GM12878 (cell line): ENCODE measurements at places on chromosomes 1 and 21. TPM values are rescaled to one million over a fixed set of nuclear protein-coding genes. Genes with fewer than 3 reads are reported as not detected.

DNA sequence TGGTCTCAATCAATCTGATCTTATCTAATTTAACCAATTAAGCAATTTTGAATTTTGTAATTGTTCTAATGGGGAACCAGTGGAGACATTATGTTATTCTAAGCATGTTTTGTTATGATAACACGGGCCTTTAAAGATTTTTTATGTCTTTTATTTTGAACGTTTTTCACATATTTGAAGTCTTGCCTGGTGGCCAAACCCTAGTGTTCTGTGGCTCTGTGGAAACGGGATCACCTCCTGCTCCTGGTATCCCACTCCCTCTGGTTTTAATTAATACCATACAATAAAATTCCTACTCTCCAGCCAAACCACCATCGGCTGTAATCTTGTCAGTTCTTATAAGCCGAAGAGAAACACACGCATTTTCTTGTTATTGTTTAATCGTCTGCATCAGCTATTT, 22.9 kb upstream of the LMO4 start:
- no peaks in the 10 kb centered on the region for H3K4me1 ChIP-seq
- no peaks in the 10 kb centered on the region; the same call in 1 of the 2 replicates for H3K27me3 ChIP-seq
- no peak for DNase-seq
- no peaks in the 10 kb centered on the region for H3K36me3 ChIP-seq

DNA sequence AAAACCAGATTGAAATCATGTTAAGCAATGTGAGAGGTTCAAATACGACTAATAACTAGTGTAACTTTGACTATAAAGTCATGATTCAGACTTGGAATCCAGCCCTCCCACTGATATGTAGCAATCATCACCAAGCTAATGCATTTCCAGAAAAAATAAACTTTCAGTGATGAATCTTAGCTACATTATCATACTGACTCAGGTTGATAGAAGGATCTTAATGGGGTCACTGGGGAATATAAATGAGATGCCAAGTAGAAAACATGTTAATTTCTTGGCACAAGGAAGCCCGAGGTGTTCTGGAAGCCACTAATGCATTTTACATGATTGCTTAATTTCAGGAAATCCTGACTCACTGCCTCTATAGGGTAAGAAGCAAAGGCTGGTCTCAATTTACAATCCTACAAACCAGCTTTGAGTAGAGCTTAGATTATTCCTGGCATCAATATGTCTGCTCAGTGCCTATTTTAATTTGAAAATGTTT, 67.7 kb downstream of the SELENOF start:
- DNase-seq, result no peak
- no peaks in the 10 kb centered on the region for H3K4me1 ChIP-seq
- no peak overlapping the region for H3K4me3 ChIP-seq
- H3K36me3 ChIP-seq, result no peaks in the 10 kb centered on the region
- H3K27ac ChIP-seq, result no peak overlapping the region

DNA sequence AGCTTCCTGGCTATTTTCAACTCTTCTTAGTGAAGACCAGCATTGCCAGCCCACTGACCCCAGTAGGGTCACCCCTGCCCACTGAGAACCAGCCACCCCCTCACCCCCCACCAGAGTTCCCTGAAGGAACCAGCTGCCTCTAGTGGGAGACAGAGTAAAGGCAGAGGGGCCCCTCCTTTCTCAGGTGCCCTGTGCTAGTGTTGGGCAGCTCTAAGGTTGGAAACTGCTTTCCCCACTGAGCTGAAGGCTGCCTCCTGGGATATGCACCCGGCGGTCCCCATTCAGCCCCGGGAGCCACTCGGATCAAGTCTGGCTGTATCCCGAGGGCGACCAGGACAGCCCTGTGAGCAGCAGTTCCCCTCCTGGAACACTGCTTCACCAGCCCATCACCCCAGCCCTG, 111.0 kb downstream of the PGBD5 start:
- no peak for DNase-seq
- no peaks in the 10 kb centered on the region for H3K27me3 ChIP-seq
- H3K4me3 ChIP-seq, result no peak overlapping the region
- no peak overlapping the region for H3K27ac ChIP-seq
- no peaks in the 10 kb centered on the region for H3K36me3 ChIP-seq
- no peaks in the 10 kb centered on the region for H3K4me1 ChIP-seq

DNA sequence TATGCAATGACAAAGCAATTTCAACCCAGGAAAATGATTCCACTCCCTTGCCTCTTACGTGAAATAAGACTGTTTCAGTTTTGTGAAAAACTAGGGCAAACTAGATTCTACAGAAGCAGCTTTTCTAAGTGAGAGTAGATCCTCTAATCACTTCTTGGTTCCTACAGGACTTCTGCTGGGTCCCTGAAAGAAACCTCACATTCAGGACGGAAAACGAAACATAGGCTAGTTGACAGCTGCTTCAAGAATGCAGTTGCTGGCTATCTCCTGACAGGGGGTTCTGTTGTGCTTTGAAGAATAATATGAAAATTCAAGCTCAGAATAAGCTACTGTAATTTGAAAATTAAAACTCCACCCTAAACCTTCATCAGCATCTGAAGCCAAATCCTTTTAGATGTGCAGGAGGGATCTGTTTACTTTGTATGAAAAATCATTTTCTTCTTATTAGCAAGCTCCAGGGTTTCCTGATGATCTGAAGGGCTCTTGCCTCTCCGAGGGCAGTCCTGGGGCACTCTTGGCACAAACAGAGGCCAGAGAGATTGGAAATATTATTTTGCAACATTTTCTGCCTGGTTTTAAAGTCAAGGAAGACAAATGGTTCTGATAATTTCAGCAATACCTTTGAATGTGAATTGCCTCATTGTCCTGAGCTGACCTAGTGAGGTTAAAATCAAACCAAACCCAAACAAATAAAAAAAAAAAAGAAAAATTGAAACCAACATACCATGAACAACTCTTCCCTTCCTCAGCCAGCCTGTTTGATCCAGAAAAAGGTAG, 55.0 kb downstream of the NTMT2 start:
- H3K27ac ChIP-seq, result no peak overlapping the region
- H3K36me3 ChIP-seq, result no peaks in the 10 kb centered on the region
- no peaks in the 10 kb centered on the region for H3K27me3 ChIP-seq

GRCh38 chr1:17158961-17159360, 39.7 kb upstream of the PADI2 start:
- no peaks in the 10 kb centered on the region for H3K27me3 ChIP-seq
- no peak overlapping the region for H3K27ac ChIP-seq
- H3K36me3 ChIP-seq, result no peaks in the 10 kb centered on the region
- DNase-seq, result no peak

DNA sequence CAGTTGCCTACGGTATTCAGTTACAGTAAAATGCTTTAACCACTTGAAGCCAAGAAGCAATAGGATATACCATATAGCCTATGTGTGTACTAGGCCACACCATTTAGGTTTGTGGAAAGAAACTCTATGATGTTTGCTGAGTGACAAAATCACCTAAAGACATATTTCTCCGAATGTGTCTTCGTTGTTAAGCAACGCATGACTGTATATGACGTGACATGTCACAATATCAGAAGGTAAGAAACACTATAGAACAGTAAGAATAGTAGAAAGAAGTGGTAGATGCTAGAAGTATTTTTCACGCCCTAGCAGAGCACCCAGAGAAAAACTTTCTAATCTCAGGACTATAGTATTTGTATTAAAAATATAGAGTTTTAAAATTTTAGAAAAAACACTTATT, 1188.2 kb upstream of the B3GALT2 start:
- H3K4me1 ChIP-seq, result no peaks in the 10 kb centered on the region
- H3K36me3 ChIP-seq, result no peaks in the 10 kb centered on the region
- DNase-seq, result no peak
- no peaks in the 10 kb centered on the region for H3K27me3 ChIP-seq
- no peak overlapping the region for H3K27ac ChIP-seq

DNA sequence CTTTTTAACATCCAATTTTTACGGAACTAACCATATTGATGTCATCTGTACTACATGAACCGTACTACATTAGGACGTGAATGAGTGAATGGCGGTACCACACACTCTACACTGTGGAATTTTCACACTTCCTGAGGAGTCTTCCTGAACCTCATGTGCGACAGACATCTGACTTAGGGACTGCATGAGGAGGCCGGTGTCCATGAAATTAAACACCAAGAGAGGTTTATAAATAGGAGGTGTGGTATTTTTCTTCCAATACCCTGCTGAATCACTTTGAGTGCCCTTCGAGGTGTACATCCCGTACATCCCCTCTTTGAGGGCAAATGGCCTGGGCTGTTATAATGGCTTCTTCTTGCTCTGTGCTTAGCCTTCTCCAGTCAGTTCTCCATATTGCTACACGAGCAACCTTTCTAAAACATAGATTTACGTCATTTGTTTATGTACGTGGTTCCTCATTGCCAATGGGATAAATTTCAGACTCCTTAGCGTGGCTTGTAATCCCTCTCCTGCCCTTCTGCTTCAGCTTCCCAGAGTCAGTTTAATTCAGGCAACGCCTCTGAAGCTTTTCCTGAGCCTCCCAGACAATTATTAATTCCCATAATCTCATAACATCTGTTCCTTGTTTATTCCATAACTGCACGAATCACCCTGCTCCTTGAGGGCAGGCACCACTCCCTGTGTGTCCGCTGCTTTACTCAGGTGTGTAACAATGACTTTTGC, 9.4 kb downstream of the ST3GAL3 start:
- no peaks in the 10 kb centered on the region for H3K36me3 ChIP-seq
- H3K27ac ChIP-seq, result no peak overlapping the region
- no peak overlapping the region for H3K4me3 ChIP-seq
- no peak for DNase-seq

DNA sequence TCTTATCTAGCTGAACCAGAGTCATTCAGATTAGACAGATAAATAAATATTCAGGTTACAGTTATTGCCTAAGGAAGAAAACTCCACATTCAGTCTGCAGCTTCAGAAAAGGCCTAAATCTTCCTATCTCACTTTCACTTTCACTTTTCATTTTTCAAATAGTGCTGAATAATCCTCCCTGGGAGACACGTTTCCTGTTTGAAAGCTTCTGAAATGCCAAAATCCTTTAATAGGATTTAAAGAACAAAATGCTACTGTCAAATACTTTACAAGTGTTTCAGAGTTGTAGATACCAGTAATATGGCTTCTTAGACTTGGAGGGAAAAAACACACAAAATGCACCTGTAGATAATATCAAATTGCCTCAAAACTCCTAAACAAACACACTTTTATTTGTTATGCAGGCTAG, 3.9 kb downstream of the PSMB2 start:
- no peaks in the 10 kb centered on the region for H3K27me3 ChIP-seq
- no peaks in the 10 kb centered on the region; the same call in 1 of the 2 replicates for H3K4me1 ChIP-seq
- H3K36me3 ChIP-seq, result peaks cover 15% of the 10 kb centered on the region

DNA sequence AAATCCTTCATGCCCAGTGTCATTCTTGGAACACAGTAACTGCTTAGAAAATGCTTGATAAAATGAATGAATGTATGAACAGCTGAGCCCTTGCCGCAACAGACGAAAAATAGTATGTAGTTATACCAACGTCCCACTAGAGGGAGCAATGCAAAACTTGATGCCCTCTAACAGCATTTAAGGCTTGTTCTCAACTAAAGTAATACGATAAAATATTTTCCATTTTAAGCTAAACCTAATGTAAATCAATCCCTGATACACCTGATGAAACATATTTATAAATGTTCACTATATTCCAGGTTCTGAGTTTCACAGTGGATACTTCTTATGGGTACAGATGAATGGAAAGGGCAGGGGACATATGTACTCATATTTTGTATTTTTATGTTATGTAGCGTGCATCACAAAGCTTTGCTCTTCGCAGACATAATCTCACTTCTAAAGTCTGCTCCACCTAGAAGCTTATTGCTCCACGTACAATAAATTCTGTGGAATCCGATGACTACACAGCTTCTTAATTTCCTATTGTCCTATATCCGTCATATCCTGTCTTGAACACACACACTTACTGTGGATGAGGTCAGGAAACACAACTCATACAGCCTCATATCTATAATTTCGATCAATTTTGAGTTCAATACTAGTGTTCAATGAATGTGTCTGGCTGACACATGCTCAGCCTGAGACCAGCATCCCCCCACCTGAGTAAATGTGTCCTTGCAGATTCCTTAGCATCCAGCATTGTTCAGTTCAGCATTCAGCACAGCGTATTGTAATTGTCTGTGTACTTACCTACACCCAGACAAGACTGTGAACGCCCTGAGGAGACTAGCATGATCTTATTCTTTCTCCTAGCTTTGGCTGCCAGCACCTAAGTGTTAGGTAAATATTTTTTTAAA, 4.4 kb upstream of the UTP25 start:
- no peak overlapping the region for H3K4me3 ChIP-seq
- H3K27ac ChIP-seq, result no peak overlapping the region
- H3K36me3 ChIP-seq, result no peaks in the 10 kb centered on the region
- DNase-seq, result no peak

DNA sequence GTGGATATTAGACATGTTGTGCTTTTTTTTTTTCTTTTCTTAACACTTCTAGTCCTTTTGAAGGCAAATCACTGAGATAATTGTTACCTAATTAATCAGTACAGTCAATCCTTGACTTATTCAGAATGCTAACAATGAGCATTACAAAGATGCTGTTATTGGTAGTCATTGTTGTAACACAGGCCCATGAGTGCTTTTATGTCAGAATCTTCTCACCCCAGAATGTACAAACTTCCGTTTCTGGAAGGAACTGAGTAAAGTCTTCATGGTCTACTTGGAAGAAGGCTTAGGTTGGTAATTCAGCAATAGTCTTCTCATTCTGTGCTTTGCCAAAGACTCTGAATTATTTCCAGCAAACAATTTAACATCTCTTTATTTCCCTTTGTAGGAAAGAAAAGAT, 3.1 kb downstream of the KCNK1 start:
- no peaks in the 10 kb centered on the region for H3K36me3 ChIP-seq
- peak overlapping the region; percentile 42; the same call in 1 of the 2 replicates for H3K27ac ChIP-seq
- H3K27me3 ChIP-seq, result no peaks in the 10 kb centered on the region
- DNase-seq, result no peak
- H3K4me1 ChIP-seq, result peaks cover 23% of the 10 kb centered on the region

GRCh38 chr1:67264152-67264551, 43.5 kb upstream of the IL12RB2 start:
- no peak overlapping the region for H3K27ac ChIP-seq
- H3K4me3 ChIP-seq, result no peak overlapping the region
- no peaks in the 10 kb centered on the region for H3K27me3 ChIP-seq

- DNase-seq, result no peak
- H3K4me1 ChIP-seq, result no peaks in the 10 kb centered on the region
- no peak overlapping the region for H3K27ac ChIP-seq
- H3K36me3 ChIP-seq, result no peaks in the 10 kb centered on the region
- H3K27me3 ChIP-seq, result no peaks in the 10 kb centered on the region
Observed at GRCh38 chr1:116910379-116911187, 867 bp downstream of the PTGFRN start.

DNA sequence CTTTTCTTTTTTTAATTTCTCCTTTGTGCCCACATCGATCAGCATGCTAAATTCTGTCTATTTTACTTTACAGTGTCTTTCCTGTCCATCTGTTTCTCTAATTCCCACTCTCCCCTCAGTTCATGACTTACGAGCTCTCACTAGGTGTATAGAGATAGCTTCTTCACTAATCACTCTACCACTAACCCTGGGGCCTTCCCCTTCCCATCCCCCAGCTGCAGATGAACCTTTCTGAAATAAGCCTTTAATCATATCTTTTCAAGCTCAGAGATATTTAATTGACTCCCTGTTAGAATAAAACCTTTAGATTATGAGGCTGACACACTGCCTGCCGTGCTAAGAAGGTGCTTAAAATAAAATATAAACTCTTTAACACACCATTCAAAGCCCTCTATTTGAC, 66.3 kb upstream of the BMP8A start:
- H3K4me3 ChIP-seq, result no peak overlapping the region
- H3K27ac ChIP-seq, result no peak overlapping the region
- peaks cover 15% of the 10 kb centered on the region for H3K36me3 ChIP-seq
- no peaks in the 10 kb centered on the region for H3K27me3 ChIP-seq
- H3K4me1 ChIP-seq, result no peaks in the 10 kb centered on the region

- H3K4me1 ChIP-seq, result peaks cover 85% of the 10 kb centered on the region
- H3K27ac ChIP-seq, result peak overlapping the region; percentile 94
- peak; percentile 82 for DNase-seq
- no peaks in the 10 kb centered on the region for H3K27me3 ChIP-seq
Observed at GRCh38 chr1:27887215-27888021, 15.1 kb downstream of the THEMIS2 start.

TEDDM1 gene
- not detected in 2 replicates for total RNA-seq

FOXD3 gene
- total RNA-seq, result not detected in 2 replicates

TMEM200B gene
- total RNA-seq, result 0.08 TPM in 1 of 2 replicates, not detected in the other

OR2T34 gene
- total RNA-seq, result 0.64 and 1.0 TPM in 2 replicates
